ENCODE measurements at places on chromosomes 11 and 22.

DNA sequence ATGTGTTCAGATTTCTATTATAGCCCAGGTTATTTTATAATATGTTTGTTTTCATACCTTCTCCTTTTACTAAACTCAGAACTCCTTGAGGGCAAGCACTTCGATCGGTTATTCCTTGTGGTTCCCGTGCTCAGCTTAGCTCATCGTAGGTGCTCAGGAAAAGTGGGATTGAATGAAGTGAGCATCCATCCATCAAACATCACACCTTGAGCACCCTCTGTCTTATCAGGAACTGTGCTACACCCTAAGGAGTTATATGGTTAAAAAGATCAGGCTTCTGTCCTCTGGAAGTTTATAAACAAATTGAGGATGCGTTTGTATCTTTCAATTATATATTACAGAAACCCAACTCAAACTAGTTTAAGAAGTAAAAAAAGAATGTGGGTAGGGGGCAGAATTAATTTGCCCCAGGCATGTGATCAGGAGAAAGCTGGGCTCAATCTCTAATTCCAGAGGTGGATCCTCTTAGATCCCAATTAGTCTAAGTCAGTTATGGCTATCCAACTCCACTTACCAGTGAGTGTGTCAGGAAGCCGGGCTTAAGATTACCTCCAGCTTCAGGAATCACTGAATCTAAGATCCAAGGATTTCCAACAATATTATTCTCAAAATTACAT, 59.9 kb upstream of the RRAS2 start:
- peak; percentile 67 for DNase-seq

- no peak for DNase-seq
These were observed 373.9 kb upstream of the FAT3 start for GRCh38 chr11:91850533-91851275.

DNA sequence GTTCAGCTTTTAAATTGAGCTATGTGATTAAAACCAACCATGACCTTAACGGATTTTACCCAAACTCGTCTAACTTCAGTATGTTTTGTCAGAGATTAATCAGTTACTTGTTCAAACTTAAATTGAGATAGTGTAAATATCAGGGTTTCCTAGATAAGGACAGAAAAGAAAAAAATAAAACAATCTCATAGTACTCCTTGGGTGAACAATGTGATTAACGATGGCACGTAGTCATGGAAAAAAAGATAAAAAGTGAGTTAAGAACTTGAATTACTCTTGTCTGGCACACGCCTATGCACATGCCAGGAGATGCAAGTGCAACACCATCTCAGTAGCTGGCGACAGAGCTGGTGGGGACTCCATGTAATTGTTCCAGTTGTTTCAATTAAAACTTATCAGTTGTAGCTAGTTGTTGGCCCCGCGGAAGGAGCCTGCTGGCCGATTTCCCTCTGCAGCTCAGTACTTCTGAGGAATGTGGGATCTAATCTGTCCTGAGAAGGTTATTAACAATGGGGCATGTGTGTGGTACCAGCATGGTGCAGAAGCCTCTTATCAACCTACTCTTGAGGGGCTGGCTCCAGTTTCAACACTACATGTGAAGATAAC, 3.0 kb downstream of the RASSF10 start:
- DNase-seq, result no peak

DNA sequence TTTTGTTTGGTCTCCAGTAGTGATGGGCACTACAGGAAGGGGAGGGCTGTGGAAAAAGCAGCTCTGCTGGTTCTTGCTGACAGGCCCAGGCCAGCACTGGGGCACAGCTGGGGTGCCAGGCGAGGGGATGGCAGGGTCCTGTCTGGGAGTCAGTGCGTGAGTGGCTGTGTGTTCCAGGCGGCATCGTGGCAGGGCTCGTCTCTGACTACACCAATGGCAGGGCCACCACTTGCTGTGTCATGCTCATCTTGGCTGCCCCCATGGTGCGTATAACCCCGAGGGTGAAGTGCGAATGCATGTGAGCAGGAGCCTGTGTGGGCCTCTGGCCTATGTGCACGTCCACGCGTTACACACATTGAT, 20.9 kb downstream of the SLC37A2 start:
- no peak for DNase-seq

DNA sequence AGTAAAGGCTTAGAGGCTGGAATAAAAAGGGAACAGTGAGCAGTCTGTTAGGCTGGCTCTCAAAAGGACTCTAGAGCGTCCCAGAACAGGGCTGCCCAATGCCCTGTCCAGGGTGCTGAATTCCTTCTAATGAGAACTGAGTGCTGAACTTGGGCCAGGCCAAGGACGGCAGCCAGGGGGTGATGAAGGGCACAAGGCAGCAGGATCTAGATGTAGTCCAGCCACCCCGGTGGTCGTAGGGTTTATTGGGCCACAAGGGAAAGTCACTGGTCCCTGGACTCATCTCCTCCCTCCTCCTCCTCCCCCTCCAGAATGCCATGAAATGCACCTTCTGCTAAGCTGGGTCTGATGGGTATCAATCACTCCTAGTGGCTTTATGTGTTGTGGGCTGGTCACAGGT, 19.2 kb downstream of the NPTXR start:
- DNase-seq, result peak; percentile 72

GRCh38 chr11:66479394-66480116, 679 bp upstream of the DPP3 start:
- DNase-seq, result peak; percentile 49

- DNase-seq, result no peak
These were observed 195.2 kb downstream of the TRIM29 start for GRCh38 chr11:119942583-119943297.

DNA sequence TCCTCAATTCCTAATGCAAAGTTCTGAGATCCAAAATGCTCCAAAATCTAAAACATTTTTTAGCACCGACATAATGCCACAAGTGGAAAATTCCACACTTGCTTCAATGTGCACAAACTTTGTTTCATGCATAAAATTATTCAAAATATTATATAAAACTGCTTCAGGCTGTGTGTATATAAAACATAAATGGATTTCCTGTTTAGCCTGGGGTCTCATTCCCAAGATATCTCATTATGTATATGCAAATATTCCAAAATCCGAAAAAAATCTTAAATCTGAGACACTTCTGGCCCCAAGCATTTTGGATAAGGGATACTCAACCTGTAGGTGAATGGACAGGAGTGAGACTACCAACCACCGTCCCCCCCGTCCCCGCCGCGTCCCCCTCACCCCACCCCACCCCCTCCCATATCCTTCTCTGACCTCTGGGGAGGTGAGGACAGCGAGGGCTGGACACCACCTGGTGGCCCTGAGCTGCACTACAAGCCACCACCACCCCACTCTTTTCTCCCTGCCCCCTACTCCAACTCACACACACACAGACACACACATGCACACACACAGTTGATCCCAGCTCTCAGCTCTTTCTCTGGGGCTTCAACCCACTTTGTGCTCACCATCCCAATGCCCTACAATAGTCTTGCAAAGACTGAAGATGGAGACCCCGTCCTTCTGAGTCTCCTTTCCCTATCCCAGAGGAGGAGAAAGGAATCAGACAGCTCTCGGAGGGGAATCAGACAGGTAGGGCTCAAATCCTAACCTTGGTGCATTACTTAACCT, 101.0 kb downstream of the PDE2A start:
- DNase-seq, result peak; percentile 37

DNA sequence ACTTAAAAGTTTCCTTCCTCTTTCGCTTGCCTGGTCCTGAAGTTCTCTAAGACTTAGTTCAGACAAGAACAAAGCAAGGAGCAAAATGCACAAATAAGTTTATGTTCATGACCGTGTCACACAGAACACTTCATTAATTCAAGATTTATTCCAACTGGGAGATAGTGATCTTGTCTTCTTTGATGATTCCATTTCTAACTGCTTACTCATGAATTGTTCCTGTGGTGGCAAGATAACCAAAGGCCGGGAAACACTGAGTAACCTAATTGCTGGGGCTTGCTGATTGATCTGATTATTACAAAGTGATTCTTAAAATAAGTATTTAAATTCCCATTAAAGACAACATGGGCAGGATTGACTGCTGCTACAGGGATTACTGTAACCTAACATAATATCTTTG, 1462.9 kb upstream of the RAG2 start:
- DNase-seq, result peak; percentile 21

GRCh38 chr11:95585752-95586077, 203.9 kb downstream of the FAM76B start:
- no peak for DNase-seq

DNA sequence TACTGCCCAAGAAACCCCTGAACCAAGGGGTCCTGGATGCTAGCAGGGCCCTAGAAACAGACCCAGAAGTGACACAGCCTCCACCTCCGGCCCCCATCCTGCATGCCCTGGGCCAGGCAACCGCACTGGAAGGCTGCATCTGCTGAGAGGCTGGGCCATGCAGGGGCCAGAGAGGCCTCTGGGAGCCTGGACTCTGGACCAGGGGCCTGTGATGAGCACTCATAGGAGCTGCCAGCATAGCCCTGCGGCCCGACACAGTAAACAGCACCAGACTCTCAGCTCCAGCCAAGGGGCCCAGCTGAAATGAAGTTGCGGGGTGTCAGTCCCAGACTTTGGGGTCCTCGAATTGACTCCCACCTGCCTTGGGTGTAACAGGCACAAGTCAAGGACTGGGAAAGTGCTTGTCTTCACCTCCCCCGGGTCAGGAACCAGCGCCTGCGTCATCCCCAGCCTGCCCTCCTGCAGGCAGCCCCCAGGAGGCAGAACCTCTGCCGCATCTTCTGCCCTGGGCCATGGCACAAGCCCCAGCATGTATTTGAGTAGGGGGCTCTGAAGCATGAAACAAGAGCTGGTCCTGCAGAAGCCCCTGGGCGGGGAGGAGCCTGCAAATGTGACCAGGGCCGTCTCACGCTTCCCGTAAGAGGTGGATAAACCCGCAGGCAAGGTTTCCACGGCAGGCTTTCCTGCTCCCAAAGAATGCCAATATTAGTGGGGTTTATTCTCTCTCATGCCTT, 25.2 kb upstream of the CCND1 start:
- DNase-seq, result no peak

DNA sequence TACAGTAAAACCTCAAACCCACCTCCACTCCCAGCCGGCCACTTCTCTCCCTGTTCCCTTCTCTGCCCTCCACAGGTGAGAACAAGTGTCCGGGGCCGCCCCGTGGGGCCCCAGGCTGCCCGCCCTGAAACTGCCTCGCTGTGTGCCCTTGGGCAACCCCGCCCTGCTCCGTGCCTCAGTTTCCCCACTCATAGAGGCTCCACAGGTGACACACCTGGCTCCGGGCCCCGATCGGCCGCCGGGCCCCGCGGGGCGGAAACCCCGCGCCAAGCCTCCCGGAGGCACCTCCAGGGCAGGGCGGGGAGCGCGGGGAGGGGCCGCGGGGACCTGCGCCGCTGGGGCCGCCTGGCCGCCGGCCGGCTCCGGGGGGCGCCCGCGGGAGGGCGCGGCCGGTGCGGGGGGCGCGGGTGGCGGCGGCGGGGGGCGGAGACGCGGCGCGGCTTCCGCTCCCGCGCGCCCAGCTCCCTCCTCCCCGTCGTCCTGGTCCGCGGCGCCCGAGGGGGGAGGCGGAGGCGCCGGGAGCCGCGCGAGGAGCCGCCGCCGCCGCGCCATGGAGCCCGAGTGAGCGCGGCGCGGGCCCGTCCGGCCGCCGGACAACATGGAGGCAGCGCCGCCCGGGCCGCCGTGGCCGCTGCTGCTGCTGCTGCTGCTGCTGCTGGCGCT, at the start of gene LRP5:
Gene LRP5 (plus strand): TSS at position 475 of the 663 bp plus-strand sequence. CDS start 124 bp downstream, at position 599.
- no peak for DNase-seq

GRCh38 chr11:119192111-119192510, 6.8 kb downstream of the NHERF4 start:
- peak; percentile 56 for DNase-seq

DNA sequence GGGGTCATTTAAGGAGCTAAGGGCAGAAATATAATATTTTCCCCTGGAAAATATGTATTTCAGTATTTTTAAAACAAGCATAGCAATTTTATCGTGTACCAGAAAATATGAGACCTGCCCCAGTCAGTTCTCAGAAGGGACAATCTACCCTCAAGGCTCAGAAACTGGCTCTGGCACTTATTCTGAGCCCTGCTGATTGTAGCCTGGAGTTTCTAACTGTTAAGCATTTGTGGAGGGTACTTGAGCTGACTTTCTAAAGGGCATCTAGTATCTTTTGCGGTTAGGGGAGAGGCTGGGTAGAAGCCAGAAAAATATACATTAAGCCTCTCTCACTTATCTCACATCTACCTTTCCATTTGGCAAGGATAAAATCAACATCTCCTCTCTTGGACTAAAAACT, 71.3 kb upstream of the FSHB start:
- DNase-seq, result no peak

GRCh38 chr22:29291215-29291614, 15.2 kb upstream of the GAS2L1 start:
- DNase-seq, result no peak

DNA sequence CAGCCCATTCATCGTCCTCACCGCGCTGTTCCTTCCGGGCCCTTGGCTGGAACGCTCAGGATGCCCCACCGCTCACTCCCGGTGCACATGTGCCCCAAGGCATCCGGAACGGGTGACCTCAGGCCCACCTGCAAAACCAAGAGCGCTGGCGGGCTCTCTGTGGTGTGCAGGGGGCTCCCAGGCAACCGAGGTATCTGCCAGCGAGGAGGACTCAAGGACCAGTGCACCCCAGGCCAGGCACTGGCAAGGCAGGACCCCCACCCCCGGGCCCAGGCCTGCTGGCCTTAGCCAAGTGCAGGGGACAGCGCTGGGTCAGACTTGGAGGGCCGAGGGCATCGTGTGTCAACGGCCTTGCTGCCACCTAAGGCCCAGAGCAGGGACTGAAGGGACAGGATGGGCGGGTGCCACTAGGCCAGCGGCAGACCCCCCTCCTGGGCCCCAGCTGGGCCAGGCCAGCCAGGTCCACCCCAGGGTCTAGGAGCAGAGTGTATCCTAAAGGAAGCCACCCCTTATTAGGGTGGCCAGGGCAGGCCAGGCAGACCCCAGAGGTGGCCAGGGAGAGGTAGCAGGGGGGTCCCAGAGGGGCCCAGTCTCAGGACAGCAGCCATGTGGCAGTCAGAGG, 8.5 kb downstream of the TNNT3 start:
- DNase-seq, result no peak

GRCh38 chr11:122399375-122399774, 256.1 kb upstream of the UBASH3B start:
- DNase-seq, result no peak

DNA sequence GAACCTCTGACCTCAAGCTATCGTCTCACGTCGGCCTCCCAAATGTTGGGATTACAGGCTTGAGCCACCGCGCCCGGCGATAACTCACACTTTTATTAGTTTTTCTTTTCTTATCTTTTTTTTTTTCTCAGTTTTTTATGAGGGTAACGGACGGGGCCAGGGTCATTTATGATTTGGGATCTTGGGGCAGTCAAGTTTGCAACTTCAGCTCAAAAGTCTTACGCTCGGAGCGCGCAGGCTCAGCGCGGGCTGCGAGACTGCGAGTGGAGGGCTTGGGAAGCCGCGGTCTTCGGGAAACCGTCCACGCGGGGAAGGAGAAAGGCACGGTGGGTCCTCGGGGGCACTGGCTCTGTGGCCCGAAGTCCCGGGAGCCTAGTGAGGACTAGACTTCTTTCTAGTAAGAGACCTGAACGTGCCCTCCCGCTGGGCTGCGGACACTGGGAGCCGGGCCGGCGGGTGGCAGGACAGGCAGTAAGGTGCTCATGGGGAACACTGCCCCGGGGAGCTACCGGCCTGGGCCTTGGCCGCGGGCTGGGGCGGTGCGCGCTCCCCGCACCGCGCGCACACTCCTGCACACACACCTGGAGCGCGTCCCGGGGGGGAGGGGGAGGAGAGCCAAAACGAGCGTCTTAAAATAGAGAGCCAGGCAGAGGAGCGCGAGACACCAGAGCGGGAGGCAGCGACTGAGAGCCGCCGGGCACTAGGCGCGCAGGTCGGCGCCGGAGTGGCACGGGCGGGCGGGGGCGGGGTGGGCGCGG, 476 bp upstream of the BARX2 start:
- peak; percentile 16 for DNase-seq

Data from iris pigment epithelial cell (primary cell).